ENCODE measurements at places on chromosomes 13 and 19. TPM values are rescaled to one million over a fixed set of nuclear protein-coding genes. Genes with fewer than 3 reads are reported as not detected.

PPM1N gene
- polyA plus RNA-seq, result 3.7 TPM

NTF4 gene
- polyA plus RNA-seq, result 15.2 TPM

RAB3A gene
- polyA plus RNA-seq, result 0.84 TPM

GRCh38 chr13:97342136-97342535 lies 91.8 kb upstream of the RAP2A start:
- no peak for DNase-seq

GRCh38 chr13:59477011-59477410 lies 686.7 kb downstream of the DIAPH3 start:
- no peak for DNase-seq

CD33 gene
- polyA plus RNA-seq, result not detected

CHST8 gene
- 0.10 TPM for polyA plus RNA-seq

GRCh38 chr19:32869966-32870573 lies 503 bp upstream of the SLC7A9 start:
- no peak for DNase-seq

KCNC3 gene
- polyA plus RNA-seq, result not detected

DNA sequence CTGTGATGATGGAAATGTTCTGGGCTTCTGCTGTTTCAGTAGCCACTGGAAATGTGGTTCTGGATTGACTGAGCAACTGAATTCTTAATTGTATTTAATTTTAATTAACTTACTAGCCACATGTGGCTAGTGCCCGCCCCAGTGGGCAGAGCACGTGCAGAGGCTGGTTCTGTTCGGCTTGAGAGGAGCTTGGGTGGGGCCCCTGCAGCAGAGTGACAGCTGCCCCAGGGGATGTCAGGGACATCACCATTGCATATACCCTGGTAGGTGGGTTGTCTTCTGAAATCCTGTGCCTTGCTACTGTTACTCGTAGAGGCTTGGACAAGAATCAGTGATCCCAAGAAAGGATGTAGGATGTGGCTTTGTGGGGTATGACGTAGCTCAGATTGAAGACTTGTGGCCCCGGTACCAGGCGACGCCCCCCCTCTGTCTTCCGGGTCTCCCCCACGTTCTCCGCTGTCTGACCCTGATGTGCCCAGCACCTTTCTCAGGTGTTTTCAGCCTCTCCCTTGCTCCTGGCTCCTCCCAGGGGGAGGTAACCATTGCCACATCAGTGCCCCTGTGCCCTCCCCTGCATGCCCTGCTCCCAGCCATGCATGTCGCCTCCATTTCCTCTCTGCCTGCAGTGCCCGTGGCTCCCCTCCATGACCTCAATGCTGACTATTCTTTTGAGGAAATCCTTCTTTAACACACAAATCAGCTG lies 102.6 kb upstream of the RNF113B start:
- DNase-seq, result no peak

Measured in foreskin keratinocyte (primary cell).